ENCODE measurements at places on chromosomes 6 and 20.

DNA sequence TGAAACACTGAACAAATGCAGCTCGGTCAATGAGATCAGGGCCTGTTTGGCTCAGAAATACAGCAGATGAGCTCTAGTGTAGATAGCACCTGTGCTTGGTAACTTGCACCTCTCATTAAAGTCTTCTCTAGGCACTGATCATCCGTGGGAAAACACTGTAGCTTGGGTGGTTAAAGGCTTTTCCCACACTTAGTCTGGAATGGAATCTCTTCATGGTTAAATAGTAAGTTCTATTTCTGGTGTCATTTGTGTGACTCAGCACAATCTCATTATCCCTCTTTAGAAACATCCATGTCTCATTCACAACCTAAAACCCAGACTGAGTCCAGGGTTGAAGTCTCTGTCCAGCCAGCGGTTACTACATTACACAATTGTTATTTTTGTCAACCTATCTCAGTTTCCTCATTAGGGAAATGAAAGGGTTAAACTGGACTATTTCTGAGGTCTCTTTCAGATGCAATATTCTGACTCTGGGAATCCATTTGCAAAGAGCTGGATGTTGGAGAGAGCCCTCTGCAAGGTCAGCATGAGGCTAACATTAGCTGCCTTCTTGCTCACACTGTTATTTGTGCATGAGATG is 125.0 kb downstream of the ZDHHC14 start:
- DNase-seq = no peak

- DNase-seq = no peak
These were observed at the start of gene CD93 for GRCh38 chr20:23086056-23086566. TSS of gene CD93 (minus strand) at chr20:23086324. CDS start at chr20:23086192, 132 bp downstream.

DNA sequence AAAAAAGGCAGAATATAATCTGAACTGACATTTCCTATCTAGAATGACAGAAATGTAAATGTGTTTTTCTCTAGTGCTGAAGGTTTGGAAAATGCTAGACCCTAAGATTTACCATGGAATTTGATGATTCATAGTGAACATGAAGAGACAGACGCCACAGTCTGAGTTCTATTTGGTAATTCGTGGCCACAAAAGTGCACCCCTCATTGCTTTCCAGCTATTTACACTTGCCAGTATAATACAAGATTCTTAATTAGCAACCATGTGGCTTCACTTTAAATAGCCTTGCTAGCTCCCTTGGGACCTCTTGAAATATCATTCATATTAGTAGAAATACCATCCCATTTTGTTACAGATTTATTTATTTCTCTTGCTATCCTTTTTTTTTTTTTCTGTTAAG is 636.8 kb downstream of the PRKN start:
- DNase-seq = peak; percentile 93

GRCh38 chr6:68372991-68373390 is 262.1 kb upstream of the ADGRB3 start:
- no peak for DNase-seq

DNA sequence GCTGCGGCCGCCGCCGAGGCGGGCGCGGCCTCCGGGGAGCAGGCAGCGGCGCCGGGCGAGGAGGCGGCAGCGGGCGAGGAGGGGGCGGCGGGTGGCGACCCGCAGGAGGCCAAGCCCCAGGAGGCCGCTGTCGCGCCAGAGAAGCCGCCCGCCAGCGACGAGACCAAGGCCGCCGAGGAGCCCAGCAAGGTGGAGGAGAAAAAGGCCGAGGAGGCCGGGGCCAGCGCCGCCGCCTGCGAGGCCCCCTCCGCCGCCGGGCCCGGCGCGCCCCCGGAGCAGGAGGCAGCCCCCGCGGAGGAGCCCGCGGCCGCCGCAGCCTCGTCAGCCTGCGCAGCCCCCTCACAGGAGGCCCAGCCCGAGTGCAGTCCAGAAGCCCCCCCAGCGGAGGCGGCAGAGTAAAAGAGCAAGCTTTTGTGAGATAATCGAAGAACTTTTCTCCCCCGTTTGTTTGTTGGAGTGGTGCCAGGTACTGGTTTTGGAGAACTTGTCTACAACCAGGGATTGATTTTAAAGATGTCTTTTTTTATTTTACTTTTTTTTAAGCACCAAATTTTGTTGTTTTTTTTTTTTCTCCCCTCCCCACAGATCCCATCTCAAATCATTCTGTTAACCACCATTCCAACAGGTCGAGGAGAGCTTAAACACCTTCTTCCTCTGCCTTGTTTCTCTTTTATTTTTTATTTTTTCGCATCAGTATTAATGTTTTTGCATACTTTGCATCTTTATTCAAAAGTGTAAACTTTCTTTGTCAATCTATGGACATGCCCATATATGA is 3.2 kb downstream of the MARCKS start:
- DNase-seq = peak; percentile 59

DNA sequence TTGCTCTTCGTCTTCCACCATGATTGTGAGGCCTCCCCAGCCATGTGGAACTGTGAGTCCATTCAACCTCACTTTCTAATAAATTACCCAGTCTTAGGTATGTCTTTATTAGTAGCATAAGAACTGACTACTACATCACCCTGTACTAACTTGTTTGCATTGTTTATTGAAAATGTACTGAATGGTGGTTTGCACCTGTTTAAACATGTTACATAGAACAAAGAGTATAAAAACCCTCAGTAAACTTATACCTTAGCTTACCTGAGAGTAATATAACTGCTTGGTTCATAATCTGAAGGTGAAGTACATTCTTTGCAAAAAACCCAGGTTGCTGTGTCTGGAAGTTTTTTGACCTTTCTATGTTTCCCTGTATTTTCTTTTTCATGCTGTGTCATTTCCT is 777.8 kb downstream of the TBC1D32 start:
- DNase-seq = no peak

DNA sequence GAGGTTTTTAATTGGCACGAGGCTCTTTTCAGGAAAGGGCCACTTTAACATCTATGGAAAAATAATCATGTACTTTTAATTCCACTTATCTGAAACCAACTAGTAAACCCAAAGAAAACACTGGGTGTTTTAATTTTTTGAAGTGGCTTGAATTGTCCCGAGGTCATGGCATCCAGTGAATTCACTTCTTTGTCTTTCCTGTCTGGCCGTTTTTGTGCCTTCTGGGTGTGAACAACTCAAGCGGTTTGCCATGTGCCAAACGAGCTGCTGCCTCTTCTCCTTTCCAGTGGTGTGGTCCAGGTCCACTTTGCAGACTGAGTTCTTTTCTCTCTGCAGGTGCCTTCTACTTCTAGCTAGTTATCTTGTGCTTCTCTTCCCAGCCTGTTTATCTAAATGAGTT is 117.5 kb downstream of the PLCB4 start:
- no peak for DNase-seq

DNA sequence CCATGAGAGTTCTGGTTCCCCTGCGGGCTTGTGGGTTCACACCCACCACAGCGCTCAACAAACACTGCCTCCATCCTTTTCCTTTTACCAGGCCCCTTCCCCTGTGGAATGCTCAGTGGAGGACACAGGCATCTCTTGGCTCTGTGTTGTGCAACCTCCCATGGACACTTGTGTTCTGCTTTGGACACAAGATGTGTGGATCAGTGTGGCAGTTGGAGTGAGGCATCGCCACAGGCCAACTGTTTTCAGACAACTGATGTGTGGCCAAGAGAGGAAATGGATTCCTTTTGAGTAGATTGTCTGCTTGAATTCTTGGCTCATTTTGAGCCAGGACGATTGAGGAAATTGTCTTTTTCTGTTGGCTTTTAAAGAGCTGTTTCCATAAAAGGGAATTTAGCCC is 26.8 kb downstream of the CST8 start:
- no peak for DNase-seq

DNA sequence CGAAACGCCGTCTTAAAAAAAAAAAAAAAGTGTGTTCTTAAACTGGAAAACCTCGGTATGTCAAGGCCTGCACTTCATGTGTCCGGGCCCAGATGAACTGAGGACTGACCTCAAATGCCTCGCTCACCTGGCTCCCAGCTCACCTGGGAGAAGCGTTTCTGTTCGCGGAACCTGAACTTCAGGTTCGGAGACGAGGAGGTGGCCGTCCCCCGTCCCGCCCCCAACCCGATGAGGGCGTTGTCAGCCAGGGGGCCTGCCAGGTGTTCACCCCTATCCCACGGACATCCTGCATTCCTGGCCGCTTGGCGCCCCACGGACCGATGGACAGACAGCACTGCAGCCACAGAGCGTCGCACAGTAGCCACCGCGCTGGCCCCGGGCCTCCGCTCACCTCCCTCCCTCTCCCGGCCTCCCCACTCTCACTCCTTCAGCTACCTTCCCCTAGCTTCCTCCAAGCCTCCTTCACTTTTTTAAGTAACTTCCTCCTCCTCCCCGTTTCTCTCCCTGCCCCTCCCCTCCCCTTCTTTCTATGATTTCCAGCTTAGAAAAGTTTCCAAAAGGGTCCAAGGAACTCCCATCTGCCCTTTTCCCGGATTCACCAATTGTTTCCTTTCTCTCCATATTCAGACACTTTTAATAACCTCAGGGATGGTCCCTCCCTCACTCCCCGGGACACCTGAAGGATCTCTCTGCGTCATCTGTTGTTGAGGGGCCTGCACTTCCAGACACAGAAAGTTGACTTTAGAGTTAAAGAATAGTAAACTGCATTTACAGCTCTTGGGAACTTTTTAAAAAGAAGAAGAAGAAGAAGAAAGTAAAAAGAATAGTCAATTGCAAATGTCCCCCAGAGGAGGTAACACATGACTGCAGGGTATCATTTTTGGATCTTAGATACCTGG is 22.7 kb upstream of the MCM3 start:
- DNase-seq = no peak

- no peak for DNase-seq
These were observed 56.8 kb upstream of the TULP4 start for GRCh38 chr6:158255275-158255988.

DNA sequence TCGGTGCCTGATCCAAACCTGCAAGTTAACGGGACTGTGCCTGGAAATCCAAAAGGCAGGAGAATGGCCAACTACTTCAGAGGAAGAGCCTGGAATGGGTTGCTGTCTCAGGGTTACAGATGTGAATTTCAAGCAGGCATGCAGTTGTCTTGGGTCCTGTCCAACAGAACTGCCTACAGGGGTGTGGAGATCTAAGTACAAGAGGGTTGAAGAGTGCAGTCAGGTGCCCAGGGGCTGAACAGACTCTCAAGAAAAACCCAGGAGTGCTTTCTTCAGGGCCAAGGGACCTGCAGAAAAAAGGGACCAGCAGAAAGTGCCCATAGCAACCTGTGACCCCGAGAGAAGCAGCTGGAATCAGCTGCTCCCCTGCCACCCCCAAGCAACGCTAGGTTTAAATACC is 71.0 kb downstream of the PREP start:
- no peak for DNase-seq

- no peak for DNase-seq
These were observed 54.9 kb downstream of the LY86 start for GRCh38 chr6:6643398-6643797.

GRCh38 chr6:106064756-106065155 is 21.4 kb upstream of the PRDM1 start:
- peak; percentile 31 for DNase-seq

DNA sequence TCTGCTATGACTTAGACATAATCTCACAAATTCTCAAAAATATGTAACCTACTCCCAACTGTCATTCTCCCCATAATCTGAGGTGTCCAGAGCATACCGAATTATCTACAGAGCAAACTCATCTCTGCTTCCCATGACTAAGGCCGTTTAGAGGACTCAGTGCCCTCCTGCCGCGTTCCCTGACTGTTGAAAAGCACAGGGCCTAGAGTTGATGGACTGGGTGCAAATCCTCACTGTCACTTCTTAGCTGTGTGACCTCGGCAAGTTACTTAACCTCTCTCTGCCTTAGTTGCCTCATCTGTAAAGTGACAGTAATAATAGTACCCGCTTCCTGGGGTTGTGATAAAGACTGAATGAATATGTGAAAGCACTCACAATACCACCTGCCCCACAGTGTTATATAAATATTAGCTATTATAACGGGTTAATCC is 4.7 kb upstream of the TUBB2A start:
- DNase-seq = no peak

DNA sequence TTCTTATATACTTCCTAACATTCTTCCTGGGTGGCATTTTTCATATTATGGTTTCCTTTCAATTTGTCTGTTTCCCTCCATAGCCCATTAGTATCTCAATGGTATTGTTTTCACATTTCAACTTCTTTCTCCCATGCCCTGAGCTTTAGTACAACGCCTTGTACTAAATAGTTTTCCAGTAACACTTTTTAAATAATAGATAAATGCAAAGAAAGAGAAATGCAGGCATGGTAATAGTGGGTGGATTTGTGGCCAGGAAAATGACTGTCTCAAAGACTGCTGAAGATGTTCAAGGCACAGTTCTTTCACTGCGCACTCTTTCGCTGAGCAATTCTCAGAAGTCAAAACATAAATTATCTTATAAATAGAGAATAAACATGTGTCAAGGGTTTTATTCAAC is 145.1 kb downstream of the LCA5 start:
- DNase-seq = no peak

GRCh38 chr6:143752459-143752858 is 74.7 kb downstream of the PHACTR2 start:
- no peak for DNase-seq

DNA sequence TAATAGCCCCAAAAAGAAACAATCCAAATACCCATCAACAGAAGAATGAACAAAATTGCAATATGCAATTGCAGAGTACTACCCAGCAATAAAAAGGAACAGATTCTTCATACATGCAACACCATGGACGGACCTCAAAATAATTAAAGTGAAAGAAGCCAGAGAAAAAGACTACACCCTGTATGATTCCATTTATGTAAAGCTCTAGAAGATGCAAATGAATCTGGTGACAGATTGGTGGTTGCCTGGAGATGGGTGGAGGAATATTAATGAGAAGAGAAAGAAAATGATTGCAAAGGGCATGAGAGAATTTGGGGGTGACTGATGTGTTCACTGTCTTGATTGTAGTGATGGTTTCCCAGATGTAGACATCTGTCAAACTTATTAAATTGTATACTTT is 51.8 kb downstream of the HECA start:
- no peak for DNase-seq

- DNase-seq = no peak
These were observed 380.3 kb upstream of the ARID1B start for GRCh38 chr6:156396791-156397418.

- DNase-seq = no peak
These were observed 17.8 kb upstream of the BCKDHB start for GRCh38 chr6:80088637-80089036.
